NCI-H1930 (cell line): ENCODE measurements at places on chromosomes 1 and 21.

DNA sequence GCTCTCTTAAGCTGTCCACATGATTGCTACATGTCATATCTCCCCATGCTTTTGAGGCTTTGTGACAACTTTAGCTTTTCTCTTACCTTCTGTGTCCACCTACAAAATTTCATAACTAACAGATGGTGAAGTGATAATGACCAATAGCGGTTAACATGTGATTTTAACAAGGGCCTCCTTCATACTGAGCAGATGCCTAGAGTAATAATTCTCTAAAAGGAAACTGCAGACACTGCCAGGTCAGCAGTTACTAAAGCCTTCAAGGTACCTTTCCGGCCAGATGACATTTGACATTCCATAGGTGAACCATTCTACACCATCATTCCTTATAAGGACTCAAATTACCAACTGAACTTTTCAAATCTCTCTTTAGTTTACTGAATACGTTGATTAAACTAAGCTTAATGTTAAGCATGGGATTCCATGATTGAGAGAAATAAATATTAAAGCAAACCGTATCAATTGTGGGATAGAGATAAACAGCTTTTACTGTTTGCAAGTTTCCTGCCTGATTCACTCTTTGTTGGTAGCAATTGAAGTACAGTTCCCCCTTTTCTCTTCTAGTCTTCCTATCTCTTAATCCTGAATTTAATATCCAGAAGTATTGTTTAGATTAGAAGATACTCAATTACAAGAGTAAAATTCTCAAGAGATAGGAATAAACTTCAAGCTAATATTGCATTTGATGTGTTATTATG is 205.1 kb downstream of the PLA2G4A start:
- no peak for DNase-seq

- DNase-seq: no peak
Observed at GRCh38 chr1:234997896-234998741, 130.5 kb downstream of the TOMM20 start.

DNA sequence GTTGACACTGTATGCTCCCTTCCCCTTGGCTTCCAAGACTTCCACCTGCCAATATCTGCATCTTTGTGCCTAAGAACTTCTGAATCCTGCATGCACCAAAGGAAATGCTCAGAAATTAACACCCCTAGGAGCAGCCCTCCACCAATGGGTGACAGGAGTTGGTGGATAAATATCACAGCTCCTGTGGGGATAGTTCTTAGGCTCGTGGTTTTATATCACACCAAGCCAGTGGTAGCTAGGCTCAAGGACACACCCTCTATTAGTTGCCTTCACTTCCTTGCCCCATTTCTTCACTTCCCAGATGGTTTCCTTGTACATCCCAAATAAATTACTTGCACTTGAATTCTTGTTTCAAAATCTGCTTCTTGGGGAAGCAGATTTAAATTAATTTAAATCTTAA is 16.9 kb upstream of the CDC14A start:
- DNase-seq: no peak

GRCh38 chr1:6425658-6426057 is 1.1 kb downstream of the ESPN start:
- no peak for DNase-seq

- DNase-seq: peak; percentile 6
Observed at GRCh38 chr1:165928075-165928731, 100.8 kb downstream of the UCK2 start.

- DNase-seq: no peak
Observed at GRCh38 chr1:46211051-46211450, 7.9 kb downstream of the LURAP1 start.

DNA sequence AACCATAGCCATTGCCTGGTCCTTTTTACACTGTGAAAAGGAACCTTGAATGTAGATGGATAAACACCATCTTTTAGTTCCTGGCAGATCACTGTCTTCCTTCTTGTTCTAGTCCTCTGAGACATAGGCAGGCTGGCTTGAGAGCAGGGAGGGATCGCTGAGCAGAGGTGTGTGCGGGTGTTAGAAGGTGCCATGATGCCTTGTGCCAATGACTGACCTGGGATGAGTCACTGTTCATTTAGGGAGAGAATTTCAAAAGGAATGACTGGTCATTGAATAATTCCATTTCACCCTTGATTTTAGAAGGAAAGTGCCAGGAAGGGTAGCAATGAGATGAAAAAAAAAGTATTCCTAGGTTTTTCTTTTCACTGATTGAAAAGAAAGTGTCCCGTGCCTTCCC is 383.9 kb downstream of the KIF26B start:
- DNase-seq: no peak

DNA sequence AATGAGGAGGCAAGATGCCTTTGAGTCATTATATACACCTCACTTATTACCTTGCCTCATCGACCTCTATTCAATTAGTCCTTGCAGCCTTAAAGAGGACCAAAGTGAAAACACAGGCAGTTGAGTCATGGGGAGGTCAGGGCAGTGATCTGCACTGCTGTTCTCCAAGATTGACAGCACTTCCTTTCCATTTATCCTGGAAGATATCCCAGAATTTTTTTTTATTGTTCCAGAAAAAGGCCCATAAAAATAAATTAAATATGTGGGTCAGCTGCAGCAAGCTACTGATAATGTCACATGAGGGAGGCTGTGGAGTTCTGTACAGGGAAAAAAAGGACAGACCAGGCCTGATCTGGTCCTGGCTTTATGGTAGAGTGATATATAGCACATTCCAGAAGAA is 33.2 kb upstream of the CDC42BPA start:
- no peak for DNase-seq

GRCh38 chr1:170356585-170356984 is 175.4 kb upstream of the GORAB start:
- DNase-seq: no peak

- DNase-seq: no peak
Observed at GRCh38 chr1:22107126-22107525, 35.8 kb downstream of the WNT4 start.

DNA sequence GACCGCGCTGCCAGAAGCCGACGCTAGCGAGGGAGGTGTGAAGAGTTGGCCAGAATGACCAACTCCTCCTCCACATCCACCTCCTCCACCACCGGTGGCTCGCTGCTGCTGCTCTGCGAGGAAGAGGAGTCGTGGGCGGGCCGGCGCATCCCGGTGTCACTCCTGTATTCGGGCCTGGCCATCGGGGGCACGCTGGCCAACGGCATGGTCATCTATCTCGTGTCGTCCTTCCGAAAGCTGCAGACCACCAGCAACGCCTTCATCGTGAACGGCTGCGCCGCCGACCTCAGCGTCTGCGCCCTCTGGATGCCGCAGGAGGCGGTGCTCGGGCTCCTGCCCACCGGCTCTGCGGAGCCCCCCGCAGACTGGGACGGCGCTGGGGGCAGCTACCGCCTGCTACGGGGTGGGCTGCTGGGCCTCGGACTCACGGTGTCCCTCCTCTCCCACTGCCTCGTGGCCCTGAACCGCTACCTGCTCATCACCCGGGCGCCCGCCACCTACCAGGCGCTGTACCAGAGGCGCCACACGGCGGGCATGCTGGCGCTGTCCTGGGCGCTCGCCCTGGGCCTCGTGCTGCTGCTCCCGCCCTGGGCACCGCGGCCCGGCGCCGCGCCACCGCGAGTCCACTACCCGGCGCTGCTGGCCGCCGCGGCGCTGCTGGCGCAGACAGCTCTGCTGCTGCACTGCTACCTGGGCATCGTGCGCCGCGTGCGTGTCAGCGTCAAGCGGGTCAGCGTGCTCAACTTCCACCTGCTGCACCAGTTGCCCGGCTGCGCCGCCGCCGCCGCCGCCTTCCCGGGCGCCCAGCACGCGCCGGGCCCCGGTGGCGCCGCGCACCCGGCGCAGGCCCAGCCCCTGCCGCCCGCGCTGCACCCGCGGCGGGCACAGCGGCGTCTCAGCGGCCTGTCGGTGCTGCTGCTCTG is 1.2 kb downstream of the GPR88 start:
- DNase-seq: peak; percentile 45

DNA sequence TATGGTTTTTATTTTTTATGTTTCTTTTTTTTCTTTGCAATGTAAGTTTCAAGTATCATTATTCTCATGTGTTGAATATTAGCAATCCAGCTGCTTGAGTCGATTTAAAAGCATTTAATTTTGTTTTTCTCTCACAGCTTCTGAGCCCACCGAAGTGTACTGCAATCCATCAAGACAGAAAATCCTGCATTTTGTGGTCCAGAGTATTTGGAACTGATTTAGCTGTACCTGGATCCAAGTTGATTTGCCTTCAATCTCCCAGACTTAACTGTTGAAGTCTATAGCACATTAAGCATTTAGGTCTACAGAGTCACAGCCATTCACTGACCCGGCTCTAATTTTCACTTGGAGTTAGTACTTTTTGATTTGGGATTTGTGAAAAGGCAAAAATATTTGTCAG is 622.9 kb upstream of the ADAMTS5 start:
- no peak for DNase-seq

DNA sequence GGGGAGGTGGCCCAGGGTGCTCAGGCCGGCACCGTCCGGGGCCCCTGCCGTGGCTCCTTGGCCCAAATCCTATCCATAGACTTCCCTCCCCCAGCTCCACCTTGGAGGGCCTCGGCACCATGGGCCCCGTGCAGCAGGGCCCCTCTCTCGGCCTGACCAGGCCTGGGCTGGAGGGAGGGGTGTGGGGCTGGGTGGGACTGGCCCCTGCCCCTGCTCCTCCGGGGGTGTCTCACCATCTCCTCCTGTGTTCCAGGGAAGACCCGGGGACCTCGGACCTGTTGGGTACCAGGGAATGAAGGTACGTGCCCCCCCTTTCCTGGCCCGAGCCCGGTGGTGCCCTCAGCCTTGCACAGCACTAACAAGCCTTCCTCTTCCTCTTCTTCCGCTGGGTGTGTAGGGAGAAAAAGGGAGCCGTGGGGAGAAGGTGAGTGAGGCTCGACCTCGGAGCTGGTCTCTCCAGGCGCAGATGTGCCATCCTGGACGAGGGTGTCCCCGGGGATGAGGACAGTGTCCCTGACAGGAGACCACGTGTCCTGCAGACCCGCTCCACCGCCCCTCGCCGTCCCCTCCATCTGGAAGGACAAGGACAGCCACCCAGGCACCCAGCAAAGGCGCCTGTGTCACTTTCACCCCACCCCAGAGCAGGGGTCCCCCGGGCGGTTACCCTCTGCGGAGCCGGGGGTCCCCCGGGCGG is 7.9 kb downstream of the COL6A1 start:
- DNase-seq: no peak

- no peak for DNase-seq
Observed at GRCh38 chr1:214793708-214794107, 190.7 kb downstream of the CENPF start.

DNA sequence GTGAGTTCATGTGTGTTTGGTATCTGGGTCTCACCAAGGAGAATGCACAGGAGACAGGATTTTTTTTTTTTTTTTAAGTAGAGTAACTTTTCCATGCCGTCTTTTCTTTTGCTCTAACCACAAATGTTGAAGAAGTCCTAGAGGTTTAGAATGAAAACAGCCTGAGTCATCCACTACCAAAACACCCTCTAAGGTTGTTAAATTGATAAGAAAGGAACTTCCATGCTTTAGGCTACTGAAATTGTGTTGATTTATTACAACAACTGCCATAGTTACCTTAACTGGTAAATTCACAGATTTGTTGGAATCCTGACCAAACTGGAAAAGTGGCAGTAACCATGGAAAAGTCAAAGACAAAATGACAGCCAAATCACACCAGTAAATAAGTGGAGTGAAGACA is 375.6 kb downstream of the AMY1C start:
- DNase-seq: no peak

GRCh38 chr1:17646444-17647280 is 107.2 kb downstream of the ARHGEF10L start:
- DNase-seq: no peak

DNA sequence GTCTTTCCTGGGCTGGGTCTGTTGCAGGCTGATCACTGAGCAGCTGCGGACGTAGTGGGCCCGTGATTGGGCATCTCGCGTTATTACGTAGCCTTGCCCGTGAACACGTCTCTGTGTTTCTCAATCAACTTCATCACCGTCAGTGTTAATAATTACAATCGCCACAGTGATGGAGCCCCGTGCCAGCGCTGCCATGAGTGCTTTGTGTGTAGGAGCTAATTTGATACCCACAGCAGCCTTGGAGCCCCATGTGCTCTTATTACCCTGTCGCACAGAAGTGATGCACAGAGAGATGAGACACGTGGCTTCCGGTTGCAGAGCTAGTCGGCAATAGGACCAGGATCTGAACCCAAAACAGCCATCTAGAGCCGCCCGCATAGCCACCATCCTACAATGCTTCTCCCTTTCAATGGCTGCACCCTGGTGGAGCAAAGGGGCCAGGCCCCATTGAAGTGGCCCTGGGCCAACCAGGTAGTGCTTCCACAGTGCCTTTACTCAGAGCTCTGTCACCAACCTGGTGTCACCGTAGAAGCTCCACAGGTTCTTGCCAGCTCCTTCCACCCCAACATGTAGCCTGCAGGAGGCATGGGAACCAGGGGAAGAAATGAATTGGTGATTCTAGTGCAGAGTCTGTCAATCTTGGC is 398.5 kb upstream of the VAMP3 start:
- DNase-seq: no peak

DNA sequence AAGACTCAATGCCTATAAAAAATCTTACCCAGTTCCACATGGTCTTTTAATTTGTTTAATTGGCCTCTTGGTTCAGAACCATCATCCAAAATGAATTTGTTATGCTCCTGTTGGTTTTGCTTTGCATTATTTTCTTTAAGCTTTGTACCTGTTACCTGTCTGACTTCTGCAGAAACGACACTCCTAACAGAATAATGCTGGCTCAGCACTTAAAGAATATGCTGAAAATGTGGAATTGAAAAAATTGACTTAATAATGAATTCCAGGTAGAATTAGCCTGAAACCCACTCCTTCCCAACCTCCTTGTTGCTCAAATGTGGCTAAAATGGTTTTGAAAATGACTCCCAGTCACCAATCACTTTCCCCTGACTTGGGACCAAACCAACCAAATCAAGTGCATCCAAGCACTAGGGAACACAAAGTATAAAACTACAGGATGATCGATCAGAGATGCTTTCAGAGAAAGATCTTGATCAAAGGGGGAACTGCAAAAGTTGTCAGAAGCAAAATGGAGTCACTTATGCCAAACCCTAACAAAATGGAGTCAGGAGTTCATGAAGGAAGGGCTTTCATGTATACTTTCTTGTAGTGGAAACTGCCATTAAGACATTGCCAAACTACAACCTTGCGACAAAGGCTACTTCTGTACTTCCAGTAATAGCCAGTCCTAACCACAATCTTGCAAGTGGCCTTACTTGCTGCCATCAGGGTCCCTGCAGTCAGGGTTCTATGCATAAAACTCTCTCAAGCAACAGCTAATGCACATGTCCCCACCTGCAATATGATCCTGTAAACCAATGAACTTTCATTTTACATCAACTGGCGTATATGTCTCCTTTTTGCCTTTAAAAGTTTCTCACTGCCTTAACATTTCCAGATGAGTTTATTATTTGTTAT is 5.4 kb downstream of the GBP7 start:
- DNase-seq: no peak

- DNase-seq: no peak
Observed at GRCh38 chr1:105626276-105626987, 1430.0 kb upstream of the PRMT6 start.
